ENCODE measurements at places on chromosomes 16 and 17.

GRCh38 chr17:76248013-76248782 is 7.9 kb upstream of the RNF157 start:
- no peak for DNase-seq

DNA sequence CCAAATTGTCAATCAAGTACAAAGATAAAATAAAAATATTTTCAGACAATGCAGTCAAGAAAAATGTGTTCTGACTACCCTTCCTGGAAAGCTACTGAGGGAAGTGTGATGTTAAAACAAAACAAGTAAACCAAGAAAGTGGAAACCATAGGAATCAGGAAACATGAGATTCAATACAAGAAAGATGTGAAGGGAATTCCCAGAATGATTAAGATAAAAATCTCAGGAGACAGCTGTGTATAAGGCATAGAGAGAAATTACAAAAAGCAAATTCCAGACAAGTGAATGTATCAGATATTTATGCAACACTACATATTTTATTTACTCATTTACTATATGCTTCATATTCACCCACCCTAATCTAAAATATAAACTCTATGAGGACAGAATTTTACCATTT is 32.2 kb downstream of the TRIM37 start:
- DNase-seq = no peak

- DNase-seq = no peak
These were observed 8.0 kb upstream of the MYH13 start for GRCh38 chr17:10380631-10381408.

DNA sequence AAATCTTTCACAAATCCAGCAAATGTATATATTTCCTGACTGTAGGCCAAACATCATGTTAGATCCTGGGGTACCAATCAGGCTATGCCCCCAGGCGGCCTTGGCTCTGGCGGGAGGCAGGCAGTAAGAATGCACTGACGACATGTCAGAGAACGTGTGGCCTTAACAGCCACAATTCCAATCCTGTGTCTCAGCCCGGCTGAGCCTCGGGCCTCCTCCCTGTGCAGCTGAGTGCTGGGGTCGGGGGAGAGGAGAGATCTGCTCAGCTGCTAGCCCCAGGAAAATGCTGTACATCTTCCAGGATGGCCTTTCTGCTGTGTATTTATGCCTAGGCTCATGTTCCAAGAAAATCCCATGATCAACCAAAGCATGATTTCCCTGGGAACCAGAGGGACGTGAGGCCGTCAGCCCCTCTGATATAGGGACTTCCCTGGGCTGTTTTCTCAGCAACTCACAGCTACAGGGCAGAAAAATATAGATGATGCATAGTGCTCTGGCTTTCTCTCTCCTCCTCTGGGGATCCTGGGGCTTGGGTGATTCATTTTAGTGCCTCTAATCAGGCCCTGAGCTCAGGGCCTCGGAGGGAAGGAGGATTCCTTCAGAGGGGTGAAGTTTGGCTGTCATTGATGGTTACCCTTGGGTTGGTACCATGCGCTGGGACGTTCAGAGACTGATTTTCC is 604.0 kb downstream of the HS3ST4 start:
- no peak for DNase-seq

DNA sequence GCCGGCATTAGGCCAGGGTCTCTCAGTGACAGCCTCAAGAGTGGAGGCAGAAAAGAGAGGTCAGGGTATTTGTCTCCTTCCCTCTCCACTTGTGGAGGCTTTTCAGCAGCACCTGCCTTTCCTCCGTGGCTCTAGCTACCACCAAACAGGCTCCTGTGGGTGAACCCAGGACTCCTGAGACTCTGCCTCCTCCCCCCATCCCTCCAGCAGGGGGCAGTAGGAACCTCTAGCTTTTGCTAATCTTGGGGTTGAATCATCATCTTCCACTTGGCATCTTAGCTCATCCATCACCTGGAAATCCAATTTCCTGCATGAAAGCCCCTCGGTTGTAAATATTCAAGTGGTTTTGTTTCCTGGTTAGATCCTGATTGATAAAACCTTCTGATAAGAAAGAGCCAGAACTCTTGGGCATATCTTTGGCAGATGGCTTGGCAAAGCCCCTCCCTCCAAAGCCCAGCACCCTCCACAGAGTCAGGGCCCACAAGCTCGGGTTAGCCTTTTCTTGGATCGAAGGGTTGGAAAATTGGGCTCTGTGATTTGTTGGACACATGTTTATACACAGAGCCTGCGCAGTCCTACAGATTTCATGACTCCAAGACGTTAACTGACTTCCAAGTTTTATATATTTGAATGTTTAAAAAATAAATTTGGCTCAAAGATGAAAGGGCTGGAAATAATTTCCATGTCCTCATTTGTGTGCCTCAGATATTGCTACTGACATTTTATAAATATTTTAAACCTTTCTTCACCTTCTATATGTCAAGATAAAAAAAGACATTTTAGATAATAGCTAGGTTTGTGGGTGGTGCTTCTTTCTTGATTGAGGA is 322.1 kb downstream of the MAP2K4 start:
- DNase-seq = no peak

DNA sequence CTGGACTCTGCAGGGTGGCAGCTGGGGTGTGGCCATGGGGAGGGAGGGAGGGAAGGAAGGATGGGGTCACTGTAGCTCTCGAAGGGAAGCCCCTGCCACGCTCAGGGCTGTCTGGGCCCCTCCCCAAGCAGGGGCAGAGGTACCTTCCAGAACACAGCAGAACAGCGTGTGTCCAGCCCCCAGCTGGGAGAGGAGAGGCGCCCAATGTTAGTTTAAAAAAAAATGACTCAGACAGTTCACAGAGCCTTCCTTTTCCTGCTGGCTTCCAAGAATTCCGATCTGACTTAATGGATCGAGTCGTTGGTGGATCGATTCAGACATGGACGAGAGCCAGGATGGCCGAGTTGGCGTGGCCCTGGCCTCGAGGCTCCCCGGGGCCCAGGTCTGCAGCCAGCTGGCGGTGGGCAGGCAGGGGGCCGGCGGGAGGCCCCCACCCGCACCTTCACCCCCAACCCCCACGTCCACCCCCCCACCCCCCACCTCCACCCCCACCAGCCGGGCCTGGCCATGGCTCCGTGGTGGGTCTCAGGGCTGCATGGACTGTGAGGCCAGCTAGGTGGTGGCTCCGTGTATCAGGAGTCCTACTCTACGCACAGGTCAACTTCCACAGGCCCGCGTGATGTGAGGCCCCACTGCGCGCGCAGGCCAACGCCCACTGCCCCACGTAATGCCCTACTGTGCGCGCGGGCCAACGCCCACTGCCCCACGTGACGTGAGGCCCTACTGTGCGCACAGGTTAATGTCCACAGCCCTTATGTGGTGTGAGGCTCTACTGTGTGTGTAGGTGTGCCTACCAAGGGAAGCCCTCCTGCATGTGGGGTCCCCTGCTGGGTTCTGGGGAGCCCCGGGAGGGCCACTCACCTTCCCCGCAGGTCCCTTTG is 21.8 kb downstream of the CACNA1H start:
- DNase-seq = no peak

DNA sequence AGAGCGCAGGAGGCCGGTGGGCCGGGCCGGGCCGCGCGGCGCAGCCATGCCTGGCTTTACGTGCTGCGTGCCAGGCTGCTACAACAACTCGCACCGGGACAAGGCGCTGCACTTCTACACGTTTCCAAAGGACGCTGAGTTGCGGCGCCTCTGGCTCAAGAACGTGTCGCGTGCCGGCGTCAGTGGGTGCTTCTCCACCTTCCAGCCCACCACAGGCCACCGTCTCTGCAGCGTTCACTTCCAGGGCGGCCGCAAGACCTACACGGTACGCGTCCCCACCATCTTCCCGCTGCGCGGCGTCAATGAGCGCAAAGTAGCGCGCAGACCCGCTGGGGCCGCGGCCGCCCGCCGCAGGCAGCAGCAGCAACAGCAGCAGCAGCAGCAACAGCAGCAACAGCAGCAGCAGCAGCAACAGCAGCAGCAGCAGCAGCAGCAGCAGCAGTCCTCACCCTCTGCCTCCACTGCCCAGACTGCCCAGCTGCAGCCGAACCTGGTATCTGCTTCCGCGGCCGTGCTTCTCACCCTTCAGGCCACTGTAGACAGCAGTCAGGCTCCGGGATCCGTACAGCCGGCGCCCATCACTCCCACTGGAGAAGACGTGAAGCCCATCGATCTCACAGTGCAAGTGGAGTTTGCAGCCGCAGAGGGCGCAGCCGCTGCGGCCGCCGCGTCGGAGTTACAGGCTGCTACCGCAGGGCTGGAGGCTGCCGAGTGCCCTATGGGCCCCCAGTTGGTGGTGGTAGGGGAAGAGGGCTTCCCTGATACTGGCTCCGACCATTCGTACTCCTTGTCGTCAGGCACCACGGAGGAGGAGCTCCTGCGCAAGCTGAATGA is 606 bp downstream of the THAP11 start:
- DNase-seq = peak; percentile 61

All from CD4-positive, alpha-beta T cell treated with Interleukin-15 for 4 hours (primary cell).